ENCODE measurements at places on chromosomes 4 and X.

DNA sequence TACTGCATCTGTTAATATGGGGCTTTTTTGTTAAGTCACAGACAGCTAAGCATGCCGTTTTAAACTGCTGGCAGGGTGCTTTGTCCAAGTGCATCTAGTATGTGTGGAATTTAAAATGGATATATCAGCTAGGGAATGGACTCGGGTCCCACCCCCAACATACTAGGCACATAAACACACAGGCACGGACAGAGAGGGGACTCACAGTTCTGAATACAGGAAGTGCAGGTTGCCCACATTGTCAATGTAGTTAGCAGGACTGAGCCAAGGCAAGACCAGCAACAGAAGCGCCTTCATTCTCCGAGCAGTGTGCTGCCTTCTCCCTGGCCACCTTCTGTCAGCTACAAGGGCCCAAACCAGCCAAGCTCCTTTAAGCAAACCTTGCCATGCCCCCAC lies 33.6 kb downstream of the LNX1 start:
- no peak for DNase-seq

DNA sequence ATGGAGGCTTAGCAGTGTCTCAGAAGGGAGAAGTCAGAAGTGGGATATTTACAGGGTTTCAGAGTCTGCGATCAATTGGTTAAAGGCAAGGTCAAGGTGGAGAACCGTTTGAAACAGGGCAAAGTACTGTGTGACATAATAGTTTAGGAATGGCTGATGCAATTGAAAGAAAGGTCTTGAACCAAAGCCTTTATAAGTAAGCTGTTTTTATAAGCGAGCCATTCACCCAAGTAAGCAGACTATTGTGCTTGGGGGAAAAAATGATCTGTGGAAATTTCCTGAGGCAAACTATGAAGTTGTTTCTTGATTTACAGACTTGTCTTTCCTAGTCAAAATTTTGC lies 327.3 kb downstream of the CAMK2D start:
- DNase-seq: peak; percentile 3

DNA sequence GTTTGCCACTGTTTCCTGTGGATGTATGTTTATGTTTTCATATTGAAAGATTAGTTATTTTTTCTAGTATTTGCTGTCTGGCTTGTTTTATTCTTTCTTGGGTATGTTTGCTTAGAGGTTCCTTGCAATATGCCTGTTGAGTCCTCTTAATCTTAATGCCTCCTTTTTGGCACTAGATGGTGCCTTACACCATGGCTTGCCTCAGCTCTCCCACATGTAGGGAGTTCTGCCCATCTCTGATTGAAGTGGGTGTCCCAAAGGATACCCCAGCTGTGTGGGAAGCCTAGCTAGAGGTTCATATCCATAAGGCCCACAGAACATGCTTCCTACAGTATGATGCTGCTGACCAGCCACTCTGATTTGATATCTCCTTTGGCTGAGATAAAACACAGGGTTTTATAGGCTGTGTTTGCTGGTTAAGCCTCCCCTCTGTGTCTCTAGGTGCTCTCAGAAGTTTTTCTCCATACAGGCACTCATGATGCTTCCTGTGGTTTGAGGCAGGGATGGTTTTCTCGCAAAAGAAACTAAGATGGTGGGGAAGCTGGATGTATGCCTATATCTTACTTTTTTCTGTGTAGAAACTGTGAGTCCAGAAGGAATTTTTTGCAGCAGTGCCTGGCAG lies 162.4 kb downstream of the ASB9 start:
- no peak for DNase-seq

- no peak for DNase-seq
Measured at GRCh38 chr4:85595098-85595775, 120.3 kb downstream of the ARHGAP24 start.

GRCh38 chr4:127400731-127401346 lies 231.9 kb upstream of the INTU start:
- peak; percentile 86 for DNase-seq

- no peak for DNase-seq
Measured at GRCh38 chr4:107120661-107121060, 84.5 kb upstream of the DKK2 start.

DNA sequence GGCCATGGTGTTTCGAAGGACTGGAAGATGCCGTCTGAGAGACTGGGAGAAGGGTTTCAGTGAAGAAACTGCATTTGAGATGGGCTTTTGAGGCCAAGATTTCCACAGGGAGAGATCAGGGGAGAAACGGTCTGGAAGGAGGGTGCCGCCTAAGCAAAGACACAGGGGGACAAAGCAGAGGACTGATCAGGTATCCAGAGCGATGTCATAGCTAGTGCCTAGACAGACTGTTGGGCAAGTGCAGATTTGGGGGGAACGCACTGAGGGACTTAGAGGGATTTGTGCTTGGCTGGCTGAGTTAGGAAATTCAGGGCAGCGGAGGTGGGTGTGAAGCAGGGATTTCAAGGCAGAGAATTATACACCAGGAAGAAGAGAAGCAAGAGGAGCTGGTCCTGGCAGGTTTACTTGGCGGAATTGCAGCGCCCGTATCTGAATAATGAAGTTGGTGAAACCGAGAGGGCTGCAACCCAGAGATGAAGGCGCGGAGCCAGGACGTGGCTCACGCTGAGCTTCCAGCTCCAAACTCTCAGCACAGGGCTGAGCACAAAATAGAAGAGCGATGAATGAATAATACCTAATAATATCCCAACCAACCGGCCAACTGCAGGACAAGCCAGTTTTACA lies 106.9 kb downstream of the MAML3 start:
- no peak for DNase-seq

DNA sequence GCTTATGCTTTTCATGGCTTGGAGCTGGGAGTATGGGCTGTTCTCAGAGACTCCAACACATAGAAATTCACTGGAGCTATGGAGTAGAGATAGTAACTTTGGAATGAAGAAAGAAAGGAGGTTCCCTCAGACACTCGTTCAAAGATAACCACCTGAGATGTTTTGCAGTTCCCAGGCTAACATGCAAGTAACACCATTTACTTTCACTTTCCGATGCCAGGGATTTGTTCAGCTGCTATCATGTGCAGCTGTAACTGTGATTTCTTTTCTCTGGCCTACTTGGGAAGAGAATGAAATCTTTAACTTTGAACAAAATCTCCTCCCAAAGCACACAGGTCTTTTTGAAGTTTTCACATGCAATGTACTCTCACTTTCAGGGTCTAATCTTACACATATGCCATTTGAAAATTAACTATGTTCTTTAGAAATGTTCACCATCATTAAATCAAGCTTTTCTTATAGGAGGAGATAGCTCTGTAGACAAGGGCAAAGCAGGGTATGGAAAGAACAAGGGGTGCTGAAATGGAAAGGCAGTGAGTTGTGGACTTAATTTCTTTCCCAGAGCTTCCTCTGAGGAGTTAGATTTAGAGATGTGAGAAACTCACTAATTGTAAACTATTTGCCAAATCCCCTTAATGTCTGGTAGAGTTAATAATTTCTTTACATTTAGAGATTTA lies 514.3 kb downstream of the PDHA2 start:
- DNase-seq: no peak

- no peak for DNase-seq
Measured at GRCh38 chr4:180550106-180550505, 1693.1 kb upstream of the TENM3 start.

- no peak for DNase-seq
Measured at GRCh38 chr4:153112041-153112441, 92.2 kb upstream of the TRIM2 start.

GRCh38 chrX:2397229-2398063 lies 103.3 kb downstream of the DHRSX start:
- DNase-seq: no peak

DNA sequence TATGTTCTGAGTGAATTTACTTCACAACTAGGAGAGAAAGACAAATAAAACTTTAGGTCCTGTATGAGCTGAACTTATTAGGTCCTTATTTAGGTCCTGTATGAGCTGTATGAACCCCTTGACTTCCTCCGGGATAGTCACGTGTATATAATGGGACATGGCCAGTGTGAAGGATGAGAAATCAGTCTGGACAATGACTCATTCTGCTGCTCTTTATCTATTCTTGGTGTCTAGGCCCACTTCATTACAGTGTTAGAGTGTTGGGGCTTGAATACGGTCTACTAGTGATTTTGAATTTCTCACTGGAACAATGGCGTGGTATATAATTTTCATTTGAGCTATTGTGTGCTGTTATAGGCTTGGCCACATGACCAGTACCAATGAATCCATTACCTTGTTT lies 21.9 kb downstream of the STK26 start:
- no peak for DNase-seq

GRCh38 chr4:141467225-141467624 lies 169.2 kb upstream of the IL15 start:
- no peak for DNase-seq

DNA sequence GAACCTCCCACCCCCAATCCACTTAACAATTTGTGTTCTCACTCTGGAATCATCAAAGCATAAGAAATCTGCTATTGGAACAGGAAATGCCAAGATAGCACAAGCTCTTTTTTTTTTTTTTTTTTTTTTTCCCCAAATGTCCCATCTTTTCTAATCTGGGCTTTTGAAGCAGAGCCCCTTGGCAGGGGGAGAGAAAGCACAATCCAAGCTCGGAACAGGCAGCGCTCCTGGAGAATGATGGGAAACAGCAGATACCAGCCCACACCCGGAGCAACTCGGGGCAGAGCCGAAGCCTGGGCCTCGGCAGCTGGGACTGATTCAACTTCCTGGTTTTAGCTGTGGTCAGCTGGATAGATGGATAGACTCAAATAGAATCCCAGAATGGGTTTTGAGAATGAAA lies 235.1 kb downstream of the QDPR start:
- no peak for DNase-seq

DNA sequence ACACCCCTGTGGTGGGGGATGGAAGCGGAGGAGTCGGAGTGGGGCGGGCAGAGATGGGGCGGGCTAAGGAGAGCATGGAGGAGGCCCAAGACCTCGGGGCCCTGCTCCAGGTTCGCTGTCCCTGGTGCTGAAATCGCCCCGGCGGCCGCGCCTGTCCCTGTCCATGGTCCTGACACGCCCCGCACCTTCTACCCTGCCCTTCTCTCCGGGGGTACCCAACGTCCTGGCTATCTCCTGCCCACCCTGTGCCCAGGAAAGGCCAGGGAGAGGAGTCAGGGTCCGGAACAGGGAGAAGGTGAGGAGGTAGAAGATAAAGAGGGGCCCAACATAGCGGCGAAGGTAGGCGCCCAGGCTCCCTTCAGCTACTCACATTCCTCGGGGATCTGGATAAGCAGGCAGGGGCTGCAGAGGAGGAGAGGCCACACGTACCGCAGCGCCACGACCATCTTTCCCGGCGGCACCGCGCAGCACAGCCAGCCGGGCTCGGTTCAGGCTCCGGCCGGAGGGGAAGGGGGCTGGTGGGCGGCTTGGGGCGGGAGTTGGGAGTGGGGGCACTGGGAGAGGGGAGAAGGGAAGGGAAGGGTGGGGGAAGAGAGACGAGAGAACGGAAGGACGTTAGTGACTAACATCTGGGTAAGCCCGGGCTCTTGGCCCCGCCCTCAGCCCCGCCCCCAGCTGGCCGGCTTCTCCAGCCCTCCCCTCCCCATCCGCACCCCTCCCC lies 10.4 kb downstream of the L1CAM start:
- DNase-seq: peak; percentile 32

GRCh38 chr4:6563935-6564645 lies 10.9 kb upstream of the MAN2B2 start:
- no peak for DNase-seq

DNA sequence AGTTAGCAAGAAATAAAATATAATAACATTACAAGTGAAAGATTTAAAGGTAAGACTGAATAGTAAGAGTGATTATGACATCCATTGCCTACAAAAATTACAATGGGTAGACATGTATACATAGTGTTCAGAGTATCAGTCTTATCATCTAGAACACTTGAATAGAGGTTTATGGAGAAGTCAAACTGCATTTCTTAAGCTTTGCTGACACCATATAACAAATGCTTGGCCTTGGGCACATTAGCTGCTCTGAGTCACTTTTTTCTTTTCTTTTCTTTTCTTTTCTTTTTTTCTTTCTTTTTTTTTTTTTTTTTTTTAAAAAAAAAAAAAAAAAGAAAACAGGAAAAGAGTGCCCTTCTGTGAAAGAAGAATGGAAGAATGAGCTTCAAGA lies 220.0 kb downstream of the SPCS3 start:
- no peak for DNase-seq

- no peak for DNase-seq
Measured at GRCh38 chrX:38379088-38379487, 26.7 kb downstream of the OTC start.

GRCh38 chrX:154029439-154029838 lies 9.7 kb upstream of the IRAK1 start:
- no peak for DNase-seq

- no peak for DNase-seq
Measured at GRCh38 chr4:183264614-183265013, 55.5 kb downstream of the CLDN22 start.

GRCh38 chr4:105709081-105709450 lies 482 bp downstream of the GSTCD start:
- DNase-seq: peak; percentile 12

GRCh38 chrX:103535206-103535605 lies 15.9 kb upstream of the RAB40A start:
- DNase-seq: no peak

- no peak for DNase-seq
Measured at GRCh38 chr4:74123065-74123728, 24.2 kb upstream of the CXCL2 start.

- DNase-seq: no peak
Measured at GRCh38 chrX:48713847-48714246, 17.3 kb downstream of the SUV39H1 start.

GRCh38 chr4:139243448-139244365 lies 36.3 kb downstream of the MGARP start:
- DNase-seq: no peak

DNA sequence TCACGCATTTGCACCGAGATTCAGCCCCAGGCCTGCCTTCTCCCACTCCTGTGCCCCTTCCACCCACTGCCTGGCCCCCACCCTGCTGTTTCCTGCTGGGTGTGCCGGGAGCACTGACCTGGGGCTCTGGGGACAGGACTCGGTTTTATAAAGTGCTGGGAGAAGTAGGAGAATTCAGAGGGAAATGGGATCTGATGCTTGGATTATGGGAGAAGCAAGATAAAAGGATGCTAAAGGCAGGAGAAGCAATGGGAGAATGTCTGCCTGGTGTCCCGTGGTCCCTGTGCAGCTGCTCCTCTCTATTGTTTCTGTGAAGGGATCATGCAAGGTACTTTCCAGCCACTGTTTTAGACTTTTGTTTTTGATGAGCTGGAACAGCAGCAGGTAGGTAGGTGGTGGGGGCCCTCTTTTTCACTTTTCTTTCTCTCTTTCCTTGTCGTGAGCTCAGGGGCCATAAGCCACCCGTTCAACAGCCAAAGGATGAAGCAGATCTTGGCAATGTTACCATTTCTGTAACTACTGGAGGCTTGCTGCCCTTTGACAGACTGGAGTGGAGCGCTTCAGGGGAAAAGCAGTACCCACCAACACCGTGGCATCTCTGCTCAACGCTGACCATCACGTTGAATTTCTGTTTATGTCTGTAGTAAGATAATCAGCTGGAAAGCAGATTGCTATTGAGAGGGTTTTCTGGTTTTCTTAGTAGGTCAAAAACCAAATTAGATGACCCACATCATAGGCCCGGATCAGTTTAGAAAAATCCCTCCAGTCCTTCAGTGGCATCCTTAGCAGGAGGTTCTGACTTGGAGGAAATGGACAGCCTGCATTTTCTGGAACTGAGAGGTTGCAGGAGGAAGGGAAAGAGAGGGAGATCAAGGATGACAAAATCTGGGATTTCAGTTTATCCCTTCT lies 63.8 kb upstream of the ENPP6 start:
- no peak for DNase-seq

GRCh38 chrX:38275615-38276014 lies 51.7 kb downstream of the RPGR start:
- DNase-seq: no peak

GRCh38 chr4:188839704-188840103 lies 700.5 kb downstream of the TRIML1 start:
- DNase-seq: peak; percentile 3

Data from skin of body (tissue), 3 donors.